ENCODE measurements at places on chromosomes 12 and 14.

- no peak for DNase-seq
These were observed 71.0 kb downstream of the RFLNA start for GRCh38 chr12:124365726-124366430.

GRCh38 chr14:52918486-52918885 lies 32.4 kb downstream of the FERMT2 start:
- DNase-seq, result no peak

DNA sequence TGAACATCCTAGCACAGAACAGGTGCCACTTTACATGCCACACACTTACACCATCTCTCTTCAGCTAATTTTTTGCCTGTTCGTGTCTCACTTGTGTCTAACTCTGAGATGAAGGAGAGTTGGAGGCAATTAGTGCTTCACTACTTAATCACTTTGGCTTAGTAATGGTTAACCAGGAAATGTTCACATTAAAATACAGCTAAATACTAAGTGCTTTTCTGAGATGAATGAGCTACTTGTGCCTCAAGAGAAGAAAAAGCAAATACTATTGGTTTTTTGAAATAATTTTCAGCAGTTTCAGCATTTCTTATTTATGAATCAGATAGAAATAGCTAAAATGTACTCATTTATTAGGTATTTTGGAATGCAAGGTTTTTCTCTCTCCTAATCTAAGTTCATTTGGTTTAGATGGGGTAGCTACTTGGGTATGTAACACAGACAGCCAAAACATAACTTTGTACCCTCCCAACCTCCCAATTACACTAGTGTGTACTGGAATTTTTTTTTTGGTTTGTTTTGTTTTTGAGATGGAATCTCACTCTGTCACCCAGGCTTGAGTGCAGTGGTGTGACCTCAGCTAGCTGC lies 1474.1 kb upstream of the SEL1L start:
- no peak for DNase-seq

- no peak for DNase-seq
These were observed 216.2 kb upstream of the ABCD2 start for GRCh38 chr12:39835517-39836489.

DNA sequence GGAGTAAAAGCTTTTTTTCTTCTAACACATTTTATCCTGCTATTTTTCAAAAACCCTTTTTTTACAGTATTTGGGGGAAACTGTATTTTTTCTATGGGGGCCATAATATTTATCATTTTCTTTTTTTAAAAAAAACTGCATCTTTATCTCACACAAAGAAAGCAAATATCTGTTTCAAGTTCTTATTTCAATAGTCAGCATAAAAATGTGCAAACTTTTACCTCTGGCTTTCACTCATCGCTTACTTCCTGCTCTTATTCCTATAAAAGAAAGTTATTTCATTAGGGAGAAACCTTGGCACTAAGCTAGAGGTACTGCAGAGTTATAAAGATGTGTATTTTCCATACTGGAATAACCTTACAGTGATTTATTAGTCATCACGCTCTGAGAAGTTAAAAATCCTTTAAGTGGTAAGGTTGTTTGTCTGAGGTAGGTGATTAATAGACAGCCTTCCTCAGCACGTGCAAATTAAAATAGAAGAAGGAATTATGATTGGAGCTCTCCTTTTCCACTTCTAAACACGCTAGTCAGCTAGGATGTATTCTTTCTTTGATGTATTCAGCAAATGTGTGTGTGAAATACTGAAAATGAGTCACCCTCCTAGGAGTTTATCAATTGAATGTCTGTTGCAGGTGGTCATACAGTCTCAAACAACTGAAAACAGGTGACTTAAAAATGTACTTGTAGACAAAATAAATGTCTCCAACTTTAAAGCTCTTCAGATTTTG lies 461.0 kb downstream of the GXYLT1 start:
- no peak for DNase-seq

DNA sequence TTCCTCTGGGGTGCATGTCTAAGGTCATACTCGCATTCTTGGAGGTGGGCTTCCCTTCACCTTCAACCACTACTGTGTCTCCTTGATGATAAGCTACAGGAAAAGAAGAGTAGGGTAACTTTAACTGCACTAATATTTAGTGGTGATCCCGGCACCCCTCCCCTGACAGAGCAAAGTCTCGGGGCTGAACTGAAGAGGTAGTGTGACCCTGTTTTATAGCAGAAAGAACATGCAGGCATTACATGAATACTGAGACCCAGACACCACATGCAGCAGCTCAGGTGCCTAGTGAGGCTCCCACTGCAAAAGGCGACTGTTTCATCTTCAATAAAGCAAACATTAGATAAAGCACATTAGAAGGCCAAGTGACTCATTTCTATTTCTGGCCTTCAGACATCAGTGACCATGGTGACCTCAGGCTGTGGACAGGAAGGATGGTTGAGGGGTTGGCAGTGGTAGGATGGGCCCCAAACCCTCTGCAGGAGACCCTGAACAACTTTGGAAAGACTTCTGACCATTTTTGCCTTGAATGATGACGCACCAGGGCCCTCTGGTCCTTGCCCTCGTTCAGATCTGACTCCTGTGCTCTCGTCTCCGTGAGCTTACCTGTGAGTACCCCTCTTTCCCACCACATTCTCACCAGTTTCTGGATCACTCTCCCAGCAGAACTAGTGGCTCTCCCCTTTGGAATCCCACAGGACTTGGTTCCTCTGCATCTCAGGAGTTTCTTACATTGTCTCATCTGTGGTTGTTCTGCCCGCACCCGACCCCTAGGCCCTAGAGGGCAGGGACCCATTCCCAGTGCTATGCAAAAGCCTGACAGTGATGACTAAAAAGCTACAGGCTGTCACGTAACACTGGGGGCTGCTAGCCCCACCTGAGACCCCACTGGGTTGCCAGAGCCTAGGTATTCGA lies 23.8 kb upstream of the JPH4 start:
- no peak for DNase-seq

- no peak for DNase-seq
These were observed 8.6 kb downstream of the RAB5B start for GRCh38 chr12:55982319-55982936.

GRCh38 chr12:34348836-34349672 lies 326.8 kb downstream of the ALG10 start:
- DNase-seq, result no peak

DNA sequence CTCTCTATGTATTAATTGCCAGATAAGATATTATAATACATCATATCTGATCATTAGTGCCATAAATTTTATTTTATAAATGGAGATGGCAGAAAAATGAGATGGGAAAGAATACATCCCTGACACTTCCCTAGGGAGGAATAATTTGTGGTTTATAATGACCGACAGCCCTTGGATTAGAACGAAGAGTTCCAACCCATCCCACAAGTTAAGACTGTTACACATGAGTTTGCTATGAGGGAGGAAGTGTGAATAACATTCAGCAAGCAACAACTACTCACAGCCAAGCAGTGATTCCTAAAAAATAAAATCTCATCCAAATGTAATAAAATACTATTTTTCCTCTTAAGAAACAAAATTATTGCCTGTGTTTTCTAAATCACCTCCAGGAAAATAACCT lies 299.0 kb downstream of the CCDC91 start:
- DNase-seq, result no peak

DNA sequence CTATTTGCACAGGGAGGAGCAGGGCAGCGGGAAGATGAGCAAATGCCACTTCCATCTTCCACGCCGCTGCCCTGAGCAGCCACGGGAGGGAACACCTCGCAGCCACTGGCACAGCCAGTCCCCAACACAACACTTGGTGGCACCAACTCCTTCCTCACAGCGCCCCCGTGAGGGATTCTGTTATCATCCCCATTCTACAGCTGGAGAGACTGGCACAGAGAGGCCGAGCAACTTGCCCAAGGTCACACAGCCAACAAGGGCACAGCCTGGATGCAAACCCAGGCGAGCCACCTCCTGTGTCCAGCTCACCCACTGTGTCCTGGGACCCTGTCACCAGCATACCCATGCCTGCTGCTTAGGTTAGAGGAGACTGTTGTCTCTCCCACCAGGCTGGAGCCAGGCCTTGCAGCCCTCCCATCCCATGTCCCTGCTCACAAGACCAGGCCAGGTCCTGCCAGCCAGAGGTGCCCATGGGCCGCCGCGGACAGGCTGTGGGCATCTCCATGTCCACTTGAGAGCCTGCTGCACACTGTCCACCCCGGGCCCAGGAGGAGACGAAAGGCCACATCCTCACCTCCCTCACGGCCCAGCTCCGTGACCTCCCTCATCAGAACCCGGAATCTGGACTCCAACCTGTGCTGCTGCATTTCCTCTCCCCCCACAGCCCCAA lies 57.0 kb downstream of the NCOR2 start:
- no peak for DNase-seq

DNA sequence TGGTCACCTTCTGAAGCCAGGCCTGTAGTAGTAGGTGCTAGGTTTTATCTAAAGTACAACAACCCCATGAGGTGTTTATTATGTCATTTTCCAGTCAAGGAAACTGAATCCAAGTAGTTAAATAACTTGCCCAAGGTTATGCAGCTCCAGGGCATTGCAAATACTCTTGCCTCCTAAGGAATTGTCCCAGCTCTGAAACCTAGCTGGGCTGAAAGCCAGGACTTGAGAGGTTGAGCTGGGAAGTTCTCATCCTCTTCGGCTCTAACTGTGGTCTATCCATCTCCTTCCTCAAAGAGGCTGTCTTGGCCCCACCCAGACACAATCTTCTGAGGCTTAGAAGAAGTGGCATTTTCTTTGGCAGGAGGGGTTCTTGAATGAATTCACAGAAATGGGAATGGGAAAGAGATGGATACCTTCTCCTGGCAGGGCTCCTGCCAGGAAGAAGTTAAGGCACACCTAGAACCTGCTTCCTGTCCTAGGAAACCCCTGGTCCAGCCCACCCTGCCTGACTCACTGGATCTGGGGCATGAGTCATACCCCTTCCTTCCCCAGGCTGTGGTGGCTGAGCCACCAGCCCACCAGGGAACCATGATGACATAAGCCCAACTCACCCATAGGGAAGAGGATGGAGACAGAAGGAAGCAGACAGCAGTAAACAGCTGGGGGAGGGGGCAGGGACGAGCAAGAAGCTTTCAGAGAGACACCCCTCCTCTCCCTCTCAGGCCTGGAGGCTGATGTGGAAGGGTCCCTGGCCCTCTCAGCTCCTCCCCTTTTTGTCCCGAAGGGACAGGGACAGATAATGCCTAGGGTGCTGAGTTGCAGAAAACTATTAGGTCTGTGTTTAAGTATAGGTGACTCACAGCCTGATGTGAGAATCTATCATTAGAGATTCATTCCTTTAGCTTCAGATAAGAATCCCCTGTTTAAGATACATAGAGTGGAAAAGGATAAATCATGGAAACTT lies 2.1 kb upstream of the PLEK2 start:
- DNase-seq, result no peak

DNA sequence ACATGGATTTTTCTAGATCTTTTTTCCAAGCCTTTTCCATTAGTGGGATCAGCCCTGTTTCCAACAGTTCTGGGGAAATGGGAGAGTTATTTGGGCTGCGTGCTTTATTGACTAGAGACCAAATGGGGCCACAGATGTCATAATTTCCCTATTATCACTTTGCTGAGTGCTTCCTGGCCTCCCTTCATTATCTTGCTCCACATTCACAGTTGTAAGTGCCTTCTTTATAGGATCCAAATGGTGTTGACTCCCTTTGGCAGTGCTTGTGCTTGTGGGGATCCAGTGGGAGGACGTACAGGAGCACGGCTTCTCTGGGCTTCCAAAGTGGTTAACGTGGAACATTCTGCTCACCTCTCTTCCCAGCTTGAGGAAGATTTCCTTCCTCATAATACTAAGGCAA lies 141.0 kb upstream of the RMST start:
- DNase-seq, result no peak

GRCh38 chr12:111937429-111937828 lies 75.5 kb downstream of the TMEM116 start:
- DNase-seq, result no peak

GRCh38 chr12:109626378-109627115 lies 53.0 kb downstream of the MVK start:
- DNase-seq, result no peak

DNA sequence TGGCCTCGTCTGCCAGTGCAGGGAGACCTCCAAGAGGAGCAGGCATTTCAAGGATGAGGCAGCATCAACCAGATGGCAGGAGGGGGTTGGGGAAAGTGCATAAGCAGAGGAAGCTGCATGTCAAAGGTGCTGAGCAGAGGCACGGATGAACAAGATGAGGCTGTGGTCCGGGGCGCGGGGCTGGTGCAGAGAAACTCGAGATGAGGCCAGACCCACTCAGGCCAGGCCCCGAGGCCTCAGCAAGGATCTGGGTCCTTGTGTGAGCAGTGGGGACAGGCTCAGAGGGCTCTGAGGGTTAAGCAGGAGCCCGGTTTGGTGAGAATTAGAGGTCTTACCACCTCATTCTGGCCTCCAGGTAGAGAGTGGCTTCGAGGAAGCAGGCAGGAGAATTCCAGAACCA lies 98.8 kb downstream of the DICER1 start:
- DNase-seq, result no peak

DNA sequence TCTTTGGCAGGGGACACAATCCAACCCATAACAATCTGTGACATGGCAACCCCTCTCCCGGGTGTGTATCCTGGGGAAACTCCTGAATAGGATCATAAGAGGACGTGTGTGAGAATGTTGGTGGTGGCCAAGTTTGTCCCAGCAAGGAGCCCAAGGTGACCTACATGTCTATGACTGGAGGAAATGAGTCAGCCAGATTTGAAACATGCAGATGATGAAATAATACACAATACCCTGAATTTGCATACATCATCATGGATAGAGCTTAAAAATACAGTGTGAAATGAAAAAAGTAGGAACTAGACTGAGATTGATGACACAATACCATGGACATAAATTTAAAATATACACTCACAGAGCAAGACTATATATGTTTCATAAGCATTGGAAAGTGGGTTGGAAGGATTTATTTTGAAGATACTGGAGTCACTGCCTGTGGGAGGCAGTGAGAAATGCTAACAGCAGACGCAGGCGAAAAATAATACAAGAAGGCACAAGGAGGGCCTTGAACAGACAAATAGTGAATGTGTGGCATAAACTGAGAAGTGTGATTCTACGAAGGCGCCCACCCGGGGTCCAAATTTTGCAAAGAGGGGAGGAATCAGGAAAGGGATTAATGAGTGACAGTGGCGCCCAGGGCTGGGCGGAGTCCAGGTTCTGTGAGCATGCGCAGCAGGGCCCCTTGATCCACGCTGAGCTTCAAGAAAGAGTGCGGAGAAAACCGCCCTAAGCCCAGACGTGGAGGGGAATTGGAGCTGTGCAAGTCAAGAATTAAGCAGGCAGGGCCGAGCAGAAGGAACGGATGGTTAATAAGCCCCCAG lies 7.0 kb upstream of the MAP1LC3B2 start:
- no peak for DNase-seq

DNA sequence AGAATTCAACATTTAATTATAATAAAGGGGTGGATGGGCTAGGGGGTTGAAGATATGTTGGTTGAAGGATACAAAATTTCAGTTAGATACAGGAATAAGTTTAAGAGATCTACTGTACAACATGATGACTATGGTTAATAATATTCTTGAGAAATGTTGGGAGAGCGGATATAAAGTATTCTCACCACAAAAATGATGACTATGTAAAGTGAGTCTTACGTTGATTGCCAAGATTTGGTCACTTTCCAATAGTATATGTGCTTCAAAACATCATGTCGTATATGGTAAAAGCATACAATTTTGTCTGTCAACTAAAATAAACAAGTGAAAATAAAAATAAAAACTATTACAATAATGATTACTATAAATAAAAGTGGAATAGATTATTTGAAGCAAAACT lies 802.0 kb downstream of the C12orf50 start:
- DNase-seq, result no peak

GRCh38 chr12:109728921-109729320 lies 15.3 kb downstream of the FAM222A start:
- DNase-seq, result peak; percentile 7

All from pancreas (tissue), 10 donors.